ENCODE measurements at places on chromosomes 5 and 9. TPM values are rescaled to one million over a fixed set of nuclear protein-coding genes. Genes with fewer than 3 reads are reported as not detected.

- DNase-seq, result no peak
Measured at GRCh38 chr9:79824265-79824664, 252.5 kb downstream of the TLE4 start.

GDA gene
- total RNA-seq, result 2.4 TPM

FAM78A gene
- 4.2 TPM for total RNA-seq

GRCh38 chr5:75668445-75668844 lies 48.8 kb downstream of the POC5 start:
- no peak for DNase-seq

NTNG2 gene
- total RNA-seq, result 3.2 TPM

GRCh38 chr9:113963017-113963620 lies 87.0 kb downstream of the ZNF618 start:
- no peak for DNase-seq

- DNase-seq, result no peak
Measured at GRCh38 chr5:154729613-154730012, 25.6 kb upstream of the LARP1 start.

DNA sequence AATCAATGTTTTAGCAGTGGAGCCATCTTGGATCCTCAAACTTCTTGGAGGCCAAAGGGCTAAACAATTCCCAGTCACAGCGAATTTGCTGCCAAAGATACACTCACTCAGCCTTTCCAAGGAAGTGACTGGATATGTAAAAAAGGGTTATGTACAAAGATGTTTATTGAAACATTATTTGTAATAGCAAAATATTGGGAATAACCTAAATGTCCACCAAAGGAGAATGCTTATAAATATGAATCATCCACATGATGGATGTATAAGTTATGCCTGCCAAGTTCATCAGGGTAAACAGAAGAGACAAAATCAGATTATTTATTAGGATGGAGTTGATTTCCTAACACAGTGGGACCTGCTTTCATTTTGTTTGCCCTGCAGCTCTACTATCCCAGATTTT lies 145.2 kb upstream of the ABCA1 start:
- no peak for DNase-seq

All from sciatic nerve (tissue), 2 donors.